T-helper 9 cell (primary cell): ENCODE measurements at places on chromosomes 1 and 21.

DNA sequence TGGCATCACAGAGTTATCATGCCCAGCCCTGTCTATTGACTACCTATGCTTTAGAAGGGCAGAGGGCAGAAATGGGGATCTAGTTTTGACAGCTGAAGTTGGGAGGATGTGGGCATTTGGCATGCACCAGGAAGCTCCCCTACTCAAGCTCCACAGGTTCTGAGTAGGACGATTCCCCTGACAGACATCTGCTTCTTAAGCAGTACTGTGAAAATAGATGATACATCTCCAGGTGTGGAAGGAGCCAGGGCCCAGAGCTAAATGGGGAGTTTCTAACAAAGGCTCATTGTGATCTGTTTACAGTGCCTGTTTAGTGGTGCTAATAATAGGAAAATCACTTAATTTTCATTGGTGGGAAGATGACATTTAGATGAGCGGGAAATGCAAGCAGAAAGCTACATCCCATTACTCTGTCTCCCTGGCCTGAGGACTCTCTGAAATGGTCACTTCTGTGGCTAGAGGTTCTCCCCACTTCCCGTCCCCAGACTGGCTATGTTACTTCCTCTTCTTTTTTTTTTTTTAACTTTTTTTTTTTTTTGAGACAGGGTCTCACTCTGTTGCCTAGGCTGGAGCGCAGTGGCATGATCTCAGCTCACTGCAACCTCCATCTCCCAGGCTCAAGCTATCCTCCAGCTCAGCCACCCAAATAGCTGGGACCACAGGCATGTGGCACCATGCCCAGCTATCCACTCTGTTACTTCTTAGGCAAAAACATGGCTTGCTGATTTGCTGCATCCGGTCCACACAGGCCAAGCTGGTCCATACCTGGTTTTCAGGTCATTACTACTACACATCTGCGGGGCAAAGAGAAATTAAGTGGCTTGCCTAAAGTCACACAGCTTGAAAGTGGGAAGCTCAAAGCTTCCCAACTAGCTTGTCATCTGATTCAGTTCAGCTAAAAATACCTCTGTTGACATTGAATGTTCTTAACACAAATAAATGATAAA, 23.2 kb upstream of the CNIH3 start:
- no peak for DNase-seq

- DNase-seq, result no peak
These were observed 634.8 kb downstream of the KCNT2 start for GRCh38 chr1:195973311-195973904.

GRCh38 chr1:38917337-38917736, 24.3 kb downstream of the RHBDL2 start:
- DNase-seq, result no peak

DNA sequence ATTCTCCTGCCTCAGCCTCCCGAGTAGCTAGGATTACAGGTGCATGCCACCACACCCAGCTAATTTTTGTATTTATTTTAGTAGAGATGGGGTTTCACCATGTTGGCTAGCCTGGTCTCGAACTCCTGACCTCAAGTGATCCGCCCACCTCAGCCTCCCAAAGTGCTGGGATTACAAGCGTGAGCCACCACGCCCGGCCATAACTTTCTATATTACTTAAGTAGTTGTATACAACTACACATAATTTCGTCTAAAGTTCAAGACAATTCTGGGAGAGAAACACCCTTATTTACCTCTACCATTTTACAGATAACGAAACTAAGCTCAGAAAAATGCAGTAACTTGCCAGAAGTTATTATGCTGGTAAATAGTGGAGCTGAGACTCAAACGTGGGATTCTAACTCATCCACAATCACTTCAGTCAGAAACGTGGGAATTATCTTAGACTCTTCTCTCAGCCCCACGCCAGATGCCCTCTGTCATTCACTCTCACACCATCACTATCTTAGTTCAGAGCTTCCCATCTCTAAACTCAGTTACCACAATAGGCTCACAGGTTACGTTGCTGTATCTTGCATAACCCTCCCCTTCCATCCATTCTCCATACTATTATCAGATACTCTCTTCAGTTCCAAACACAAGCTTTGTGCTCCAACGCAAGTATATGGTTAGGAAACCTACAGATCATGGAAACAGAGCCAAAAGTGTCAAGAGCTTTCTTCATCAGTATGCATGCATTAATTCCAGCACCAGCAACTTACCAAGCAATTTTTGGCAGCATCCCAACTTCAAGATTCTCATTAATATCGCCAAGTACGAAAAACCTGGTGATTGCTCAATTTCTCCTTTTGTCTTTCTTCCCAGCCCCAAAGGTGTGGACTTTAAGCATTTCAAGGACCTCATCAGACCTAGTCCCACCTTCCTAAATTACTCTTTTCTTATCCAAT, 69.3 kb downstream of the RERE start:
- no peak for DNase-seq

GRCh38 chr1:42128964-42129363, 24.2 kb upstream of the GUCA2B start:
- DNase-seq, result no peak

- no peak for DNase-seq
These were observed 33.1 kb upstream of the LMX1A start for GRCh38 chr1:165389609-165390008.

- DNase-seq, result no peak
These were observed 51.4 kb downstream of the ACBD3 start for GRCh38 chr1:226135059-226135651.

- no peak for DNase-seq
These were observed 548 bp upstream of the SLC25A33 start for GRCh38 chr1:9538669-9539164.

DNA sequence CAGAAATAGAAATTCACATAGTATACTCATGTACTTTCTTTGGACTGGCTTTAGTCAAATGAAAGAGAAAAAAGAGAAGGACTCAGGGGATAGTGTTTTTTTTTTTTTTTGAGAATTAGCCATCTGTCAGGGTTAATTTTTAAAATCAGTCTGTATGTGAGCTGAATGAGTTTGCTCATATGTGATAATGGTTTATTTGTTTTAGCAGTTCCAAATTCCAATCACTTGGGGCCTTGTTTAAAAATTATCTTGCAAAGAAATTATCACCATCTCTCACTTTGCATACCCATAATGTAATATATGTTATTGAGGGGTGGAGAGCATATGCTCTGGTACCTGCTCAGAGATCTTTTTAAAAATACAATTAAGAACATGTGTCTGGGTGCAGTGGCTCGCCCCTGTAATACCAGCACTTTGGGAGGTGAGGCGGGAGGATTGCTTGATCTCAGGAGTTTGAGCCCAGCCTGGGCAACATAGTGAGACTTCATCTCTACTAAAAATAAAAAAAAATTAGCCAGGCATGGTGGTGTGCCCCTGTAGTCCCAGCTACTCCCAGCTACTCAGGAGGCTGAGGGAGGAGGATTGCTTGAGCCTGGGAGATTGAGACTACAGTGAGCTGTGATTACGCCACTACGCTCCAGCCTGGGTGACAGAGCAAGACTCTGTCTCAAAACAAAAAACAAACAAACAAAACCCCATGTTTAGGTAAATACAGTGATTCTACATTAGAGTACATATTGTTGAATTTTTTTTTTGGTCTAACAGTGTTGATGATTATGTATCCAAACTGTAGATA, 19.7 kb downstream of the GNAI3 start:
- no peak for DNase-seq

DNA sequence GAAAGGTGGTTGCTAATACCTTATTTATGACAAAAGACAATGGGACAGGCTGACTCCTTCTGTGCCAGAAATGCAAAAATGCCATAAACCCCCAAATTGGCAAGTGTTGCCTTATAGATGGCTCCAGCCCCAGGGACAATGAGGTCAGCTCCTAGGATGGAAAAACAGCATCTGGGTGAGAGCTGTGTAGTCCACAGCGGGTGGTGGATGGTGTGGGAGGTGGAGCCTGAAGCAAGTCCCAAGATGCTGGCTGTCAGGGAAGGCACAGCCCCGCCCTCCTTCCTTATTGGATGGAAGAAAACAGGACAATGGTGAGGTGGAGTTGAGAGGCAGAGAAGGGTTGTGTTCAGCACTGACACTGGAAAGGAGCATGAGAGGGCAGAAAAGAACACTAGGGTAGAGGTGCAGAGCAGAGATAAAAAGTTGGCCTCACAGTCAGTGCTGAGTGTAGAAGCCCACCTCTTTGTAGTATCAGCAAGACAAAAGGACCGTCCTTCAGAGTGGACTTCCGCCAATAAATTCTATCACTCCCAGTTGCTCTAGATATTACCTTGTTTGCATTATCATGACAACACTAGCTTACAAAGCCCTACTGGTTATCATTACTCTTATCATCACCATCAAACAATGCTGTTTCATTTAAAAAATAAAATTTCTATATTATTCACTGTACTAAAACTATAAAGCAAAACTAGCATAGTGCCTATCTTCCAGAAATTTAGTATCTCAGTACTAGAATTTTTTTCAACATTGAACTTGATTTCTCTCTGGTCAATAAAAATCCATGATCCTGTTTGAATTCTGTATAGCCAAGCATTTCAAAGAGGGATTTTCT, 3.7 kb upstream of the SDE2 start:
- no peak for DNase-seq

DNA sequence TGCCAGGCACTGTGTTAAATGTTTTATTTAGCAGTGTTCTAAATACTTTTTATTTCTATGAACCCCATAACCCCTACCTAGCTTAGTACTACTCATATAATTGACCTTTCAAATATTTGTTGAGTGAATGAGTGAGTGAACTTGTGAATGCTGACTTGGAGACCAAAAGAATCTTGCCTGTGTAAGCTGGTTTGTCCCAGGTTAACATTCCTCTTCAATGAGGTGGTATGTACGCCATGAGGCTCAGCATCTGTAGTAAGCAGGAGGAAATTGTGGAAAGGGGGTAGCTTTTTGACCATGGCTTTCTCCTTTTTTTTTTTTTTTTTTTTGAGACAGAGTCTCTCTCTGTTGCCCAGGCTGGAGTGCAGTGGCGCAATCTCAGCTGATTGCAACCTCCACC, 14.6 kb downstream of the MED18 start:
- DNase-seq, result no peak

DNA sequence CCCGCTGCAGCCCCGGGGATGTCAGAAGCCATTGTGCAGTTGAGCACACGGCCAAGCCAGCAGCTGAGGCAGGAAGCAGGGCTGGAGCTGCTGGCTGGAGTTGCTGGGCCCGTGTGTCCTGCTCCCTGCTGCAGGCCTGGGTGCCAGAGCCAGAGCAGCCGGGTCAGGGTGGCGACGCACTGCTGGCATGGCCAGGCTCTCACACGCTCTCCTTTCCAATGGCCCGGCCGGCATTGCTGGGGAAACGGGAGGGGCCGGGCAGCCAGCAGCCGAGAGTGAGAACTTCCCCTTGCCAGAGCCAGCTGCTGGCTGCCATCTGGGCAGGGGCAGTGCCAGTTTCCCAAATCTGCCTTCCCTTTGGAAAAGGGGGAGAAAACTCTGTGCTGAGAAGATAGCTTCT, 82.4 kb upstream of the PROX1 start:
- no peak for DNase-seq

DNA sequence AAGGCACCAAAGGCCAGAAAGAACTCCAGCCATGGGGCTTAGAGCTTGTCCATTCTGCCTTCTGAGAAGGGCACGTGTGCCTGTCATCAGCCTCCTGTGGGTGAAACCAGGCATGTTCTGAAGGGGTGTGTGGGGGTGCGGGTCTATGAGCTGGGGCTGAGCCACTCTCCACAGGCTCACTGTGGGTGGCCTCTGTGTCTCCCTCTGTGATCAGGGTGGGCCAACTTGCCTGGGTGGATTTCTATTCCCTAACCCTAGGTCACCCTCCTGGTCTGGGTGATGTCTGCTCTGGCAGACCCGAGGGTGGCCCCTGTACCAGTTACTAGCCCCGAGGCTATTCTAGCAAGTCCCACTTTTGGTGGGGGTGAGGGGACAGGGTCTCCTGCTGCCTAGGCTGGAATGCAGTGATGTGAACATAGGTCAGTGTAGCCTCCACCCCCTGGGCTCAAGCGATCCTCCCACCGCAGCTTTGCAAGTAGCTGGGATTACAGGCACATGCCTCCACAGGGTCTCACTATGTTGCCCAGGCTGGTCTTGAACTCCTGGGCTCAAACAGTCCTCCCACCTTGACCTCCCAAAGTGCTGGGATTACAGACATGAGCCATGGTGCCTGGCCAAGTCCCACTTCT, 94.4 kb downstream of the TRIM11 start:
- no peak for DNase-seq

GRCh38 chr1:30773722-30774358, 16.3 kb upstream of the LAPTM5 start:
- no peak for DNase-seq

DNA sequence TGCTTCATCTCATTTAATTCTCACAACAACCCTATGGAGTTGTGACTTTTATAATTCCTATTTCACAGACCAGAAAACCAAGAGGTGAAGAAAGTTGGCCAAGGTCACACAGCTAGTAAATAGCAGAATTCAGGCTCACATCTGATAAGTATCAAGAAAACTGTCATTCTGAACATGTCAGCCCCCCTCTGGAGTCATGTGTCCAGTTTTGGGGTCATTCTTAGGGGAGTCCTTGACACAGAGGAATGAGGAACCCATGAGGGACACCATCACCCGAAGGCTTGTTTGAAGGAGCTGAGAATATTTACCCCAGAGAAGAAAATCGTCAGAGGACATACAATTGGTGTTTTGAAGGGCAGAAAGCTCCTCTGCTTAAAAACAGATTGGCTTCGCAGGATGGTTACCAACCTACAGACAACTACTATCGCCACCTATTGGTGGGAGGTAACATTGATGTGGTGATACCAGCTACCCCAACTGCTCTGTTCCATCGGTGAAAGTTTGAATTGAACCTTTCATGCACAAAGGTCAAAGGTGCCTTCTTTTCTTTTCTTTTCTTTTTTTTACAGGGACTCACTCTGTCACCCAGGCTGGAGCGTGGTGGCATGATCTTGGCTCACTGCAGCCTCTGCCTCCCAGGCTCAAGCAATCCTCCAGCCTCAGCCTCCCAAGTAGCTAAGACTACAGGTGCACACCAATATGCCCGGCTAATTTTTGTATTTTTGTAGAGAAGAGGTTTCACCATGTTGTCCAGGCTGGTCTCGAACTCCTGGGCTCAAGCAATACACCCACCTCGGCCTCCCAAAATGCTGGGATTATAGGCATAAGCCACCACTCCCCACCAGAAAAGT, 31.3 kb downstream of the NCMAP start:
- DNase-seq, result peak; percentile 16

DNA sequence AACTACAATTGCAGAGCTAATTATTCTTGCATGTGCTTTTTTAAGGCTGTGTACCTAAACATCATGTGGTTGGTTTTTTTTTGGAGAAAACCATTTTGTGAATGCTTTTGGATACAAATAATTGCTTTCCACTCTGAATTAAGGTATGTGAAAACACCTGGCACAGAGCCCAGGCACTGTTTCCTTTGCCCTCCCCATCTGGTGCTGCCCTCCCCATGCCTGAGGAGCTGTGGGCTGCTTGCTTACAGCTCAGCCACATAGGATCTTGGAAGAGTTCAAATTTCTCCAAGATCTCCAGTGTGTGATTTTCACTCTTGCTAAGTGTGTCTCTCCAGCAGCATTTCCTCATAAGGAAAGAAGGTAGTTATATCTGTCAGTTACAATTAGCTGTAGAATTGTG, 27.8 kb downstream of the DNM3 start:
- DNase-seq, result no peak
